ENCODE measurements at places on chromosomes 5 and 9.

DNA sequence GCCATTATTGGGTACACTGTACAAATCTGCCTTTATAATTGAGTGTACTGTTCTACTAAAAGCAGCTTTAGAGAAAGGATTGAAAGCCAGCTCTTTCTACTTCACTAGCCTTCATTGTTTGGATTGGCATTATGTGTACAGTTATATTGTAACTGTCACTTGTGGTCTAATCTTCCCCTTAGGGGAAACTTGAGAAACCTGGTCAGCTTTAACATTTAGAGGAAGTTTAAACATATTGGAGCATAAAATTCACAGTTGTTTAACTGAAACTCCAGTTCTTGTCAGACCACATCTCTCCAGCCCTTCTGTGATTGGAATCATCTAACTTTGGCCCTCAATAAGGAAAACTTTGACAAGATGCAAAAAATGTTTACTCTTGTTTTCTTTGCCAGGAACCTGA, 24.6 kb downstream of the PIK3R1 start:
- H3K27me3 ChIP-seq = no peaks in the 10 kb centered on the region
- DNase-seq = no peak
- peak overlapping the region; percentile 89 for H3K27ac ChIP-seq
- H3K4me3 ChIP-seq = peak overlapping the region; percentile 3

- no peak overlapping the region for H3K27ac ChIP-seq
- no peaks in the 10 kb centered on the region for H3K27me3 ChIP-seq
- no peaks in the 10 kb centered on the region for H3K36me3 ChIP-seq
- no peak for DNase-seq
These were observed 42.0 kb upstream of the PITX1 start for GRCh38 chr5:135076051-135076491.

DNA sequence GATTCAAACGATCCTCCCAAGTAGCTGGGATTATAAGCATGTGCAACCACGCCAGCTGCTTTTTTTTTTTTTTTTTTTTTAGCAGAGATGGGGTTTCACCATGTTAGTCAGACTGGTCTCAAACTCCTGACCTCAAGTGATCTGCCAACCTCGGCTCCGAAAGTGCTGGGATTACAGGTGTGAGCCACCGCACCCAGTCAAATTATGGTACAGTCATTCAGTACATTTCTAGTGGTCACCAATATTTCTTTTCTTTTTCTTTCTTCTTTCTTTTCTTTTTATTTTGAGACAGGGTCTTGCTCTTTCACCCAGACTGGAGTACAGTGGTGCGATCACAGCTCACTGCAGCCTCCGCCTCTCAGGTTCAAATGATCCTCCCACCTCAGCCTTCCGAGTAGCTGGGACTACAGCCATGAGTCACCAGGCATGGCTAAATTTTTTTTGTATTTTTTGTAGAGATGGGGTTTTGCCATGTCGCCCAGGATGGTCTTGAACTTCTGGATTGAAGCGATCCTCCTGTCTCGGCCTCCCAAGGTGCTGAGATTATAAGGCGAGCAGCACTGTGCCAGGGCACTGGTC, 25.4 kb upstream of the DCP2 start:
- no peaks in the 10 kb centered on the region for H3K36me3 ChIP-seq
- H3K4me1 ChIP-seq = no peaks in the 10 kb centered on the region
- H3K27me3 ChIP-seq = no peaks in the 10 kb centered on the region
- DNase-seq = no peak
- no peak overlapping the region for H3K27ac ChIP-seq
- H3K4me3 ChIP-seq = no peak overlapping the region

- no peaks in the 10 kb centered on the region for H3K27me3 ChIP-seq
- H3K4me3 ChIP-seq = no peak overlapping the region
- peaks cover 13% of the 10 kb centered on the region for H3K36me3 ChIP-seq
- H3K27ac ChIP-seq = no peak overlapping the region
- DNase-seq = no peak
These were observed 52.5 kb downstream of the AP3B1 start for GRCh38 chr5:78242001-78242400.

DNA sequence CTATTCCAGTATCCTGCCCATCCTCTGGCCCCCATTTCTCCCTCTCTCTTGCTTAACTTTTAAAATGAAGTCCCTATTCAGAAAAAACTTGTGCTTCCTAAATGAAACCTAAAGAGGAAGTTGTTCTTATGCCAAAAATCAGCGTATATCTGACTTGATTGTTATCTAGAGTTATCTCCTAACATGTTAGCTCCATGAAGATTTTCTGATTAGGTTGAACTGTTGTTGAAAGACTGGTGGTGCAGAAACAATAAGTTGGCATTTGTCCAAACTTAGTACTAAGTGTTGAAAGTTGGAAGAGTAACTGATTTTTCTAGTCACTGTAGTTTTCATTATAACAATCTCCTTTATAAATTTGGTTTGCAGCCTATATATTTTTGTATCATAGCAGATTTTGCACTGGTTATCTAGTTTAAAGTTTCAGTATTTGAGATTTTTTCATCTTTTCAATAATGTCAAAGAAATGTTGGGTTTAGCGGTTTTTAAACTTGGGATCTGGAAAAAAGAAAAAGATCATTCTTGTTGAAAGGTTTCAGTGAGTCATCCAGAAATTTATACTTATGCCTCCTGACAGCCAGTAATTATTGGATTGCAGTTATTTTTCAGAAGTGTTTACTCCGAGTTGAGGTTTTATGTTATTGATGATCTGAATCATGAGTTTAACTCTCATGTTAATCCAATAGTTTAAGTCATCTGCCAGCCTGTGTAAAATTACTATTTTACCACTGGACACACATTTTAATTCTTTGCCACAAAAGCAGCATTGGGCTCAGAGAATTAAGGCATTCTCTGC, 60.6 kb downstream of the PAM start:
- H3K36me3 ChIP-seq = no peaks in the 10 kb centered on the region
- no peak for DNase-seq
- H3K4me3 ChIP-seq = no peak overlapping the region
- no peak overlapping the region for H3K27ac ChIP-seq

DNA sequence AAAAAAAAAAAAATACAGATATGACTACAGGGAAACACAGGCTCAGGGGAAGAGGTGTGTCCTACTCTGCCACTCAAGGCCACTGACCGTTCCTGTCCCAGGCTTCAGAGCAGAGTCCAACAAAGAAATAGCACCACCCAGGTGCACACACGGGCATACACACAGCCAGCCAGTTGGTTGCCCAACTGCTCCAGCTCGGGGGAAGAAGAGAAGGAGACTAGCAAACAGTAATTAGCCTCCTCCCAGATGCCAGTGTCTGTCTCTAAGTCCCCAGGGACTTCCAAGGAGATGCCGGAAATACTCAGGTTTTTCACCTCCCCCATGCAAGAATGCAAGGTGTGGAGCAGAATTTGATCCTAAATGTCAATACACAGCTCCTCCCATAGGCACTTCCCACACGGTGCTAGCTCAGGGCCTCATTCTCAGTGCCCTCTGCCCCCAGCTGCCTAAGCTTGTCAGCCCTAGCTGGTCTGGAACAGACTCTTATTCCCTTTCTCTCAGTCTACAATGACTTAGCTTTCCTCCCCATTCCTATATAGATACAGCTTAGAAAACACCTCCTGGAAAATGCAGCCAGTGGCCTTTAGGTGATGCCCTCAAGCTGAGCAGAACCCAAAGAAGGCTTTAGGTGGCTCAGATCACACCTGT, 1.7 kb downstream of the MYORG start:
- peak overlapping the region; percentile 72 for H3K4me3 ChIP-seq
- peak overlapping the region; percentile 68 for H3K27ac ChIP-seq
- peaks cover 35% of the 10 kb centered on the region for H3K4me1 ChIP-seq
- peak; percentile 34 for DNase-seq
